ENCODE measurements at places on chromosomes 5 and 9.
A peak's percentile ranks its signal among the peaks of the same experiment; 100 is the strongest.

- DNase-seq = no peak
Measured at GRCh38 chr5:176379881-176380280, 8.5 kb downstream of the NOP16 start.

DNA sequence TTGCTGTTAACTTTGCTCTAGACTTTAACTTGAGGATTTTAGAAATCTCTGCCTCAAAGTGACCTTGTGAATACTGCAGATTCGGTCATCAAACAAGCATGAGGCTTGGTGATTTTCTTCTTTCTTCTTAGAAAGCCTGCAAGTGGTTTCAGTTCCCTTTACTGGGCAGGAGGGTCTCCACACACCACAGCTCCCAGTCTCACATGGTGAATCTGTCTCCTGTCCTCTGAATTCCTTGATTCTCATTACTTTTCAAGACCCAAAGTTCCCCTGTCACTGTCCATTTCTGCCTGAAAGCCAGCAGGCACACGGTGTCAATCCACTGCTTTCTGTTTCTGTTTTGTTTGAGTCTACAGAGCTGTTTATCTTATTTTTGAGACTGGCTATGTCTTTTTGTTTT is 14.1 kb downstream of the HSPB3 start:
- DNase-seq = no peak

- DNase-seq = no peak
Measured at GRCh38 chr9:21392270-21392669, 7.1 kb upstream of the IFNA2 start.

DNA sequence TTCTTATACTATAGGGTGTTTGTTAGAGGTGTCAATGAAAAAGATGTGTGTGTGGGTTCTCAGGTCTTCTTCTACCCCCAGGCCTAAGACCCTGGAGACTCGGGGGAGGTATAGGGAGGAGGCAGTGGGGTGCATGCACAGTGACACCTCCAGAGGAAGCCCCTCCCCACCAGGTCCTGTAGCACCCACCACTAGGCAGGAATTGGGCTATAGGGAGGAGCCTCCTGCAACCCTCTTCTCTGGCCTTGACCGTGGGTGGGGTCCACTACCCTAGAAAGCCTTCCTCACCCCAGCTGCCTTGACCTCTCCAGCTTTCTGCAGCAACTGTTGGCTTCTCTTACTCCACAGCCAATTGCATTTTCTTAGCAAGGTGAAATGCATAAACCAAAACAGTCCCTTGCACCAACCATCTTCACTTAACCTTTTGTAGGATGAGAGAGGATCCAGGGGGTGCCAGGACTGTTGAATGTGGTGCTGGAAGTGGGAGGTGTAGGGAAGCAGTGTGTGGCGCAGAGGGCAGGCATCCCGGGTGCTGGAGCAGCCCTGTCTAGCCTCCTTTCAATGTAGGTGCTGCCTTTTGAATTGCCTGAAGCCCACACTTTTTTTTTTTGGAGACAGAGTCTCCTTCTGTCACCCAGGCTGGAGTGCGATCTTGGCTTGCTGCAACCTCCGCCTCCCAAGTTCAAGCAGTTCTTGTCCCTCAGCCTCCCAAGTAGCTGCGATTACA is 128.5 kb downstream of the RGS3 start:
- DNase-seq = no peak

DNA sequence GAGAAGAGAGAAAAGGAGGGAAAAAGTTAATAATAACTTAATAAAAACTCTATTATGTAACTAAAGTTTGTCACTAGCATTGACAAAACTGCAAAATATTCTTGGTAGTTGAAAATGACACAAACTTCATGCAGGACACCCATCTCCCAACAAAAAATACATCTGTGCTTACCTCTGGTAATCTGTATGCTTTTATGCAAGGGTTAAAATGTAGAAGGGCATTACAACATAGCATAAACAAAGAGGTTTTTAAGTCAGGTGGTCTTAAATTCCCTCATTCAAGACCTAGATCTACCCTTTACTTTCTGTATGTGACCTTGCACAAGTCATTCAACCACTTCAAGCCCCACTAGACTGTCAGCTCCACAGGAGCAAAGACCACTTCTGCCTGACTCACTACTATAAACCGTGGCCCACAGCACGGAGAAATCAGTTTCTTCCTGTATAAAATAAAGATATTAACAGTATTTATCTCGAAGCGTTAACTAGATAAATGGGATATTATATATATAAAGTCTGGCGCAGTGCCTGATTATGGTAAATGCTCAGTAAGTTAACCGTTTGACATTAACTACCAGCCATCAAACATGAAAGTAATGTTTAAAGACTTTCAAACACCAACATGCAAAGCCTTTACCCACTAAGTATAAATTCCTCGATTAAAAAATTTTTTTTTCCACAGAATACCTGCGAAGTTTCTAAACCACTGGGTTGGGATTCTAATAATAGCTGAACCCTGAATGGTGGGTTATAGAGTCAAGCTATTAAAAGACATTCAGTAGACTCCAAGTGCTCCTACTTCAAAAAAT is 2.0 kb downstream of the FBXL17 start:
- no peak for DNase-seq

DNA sequence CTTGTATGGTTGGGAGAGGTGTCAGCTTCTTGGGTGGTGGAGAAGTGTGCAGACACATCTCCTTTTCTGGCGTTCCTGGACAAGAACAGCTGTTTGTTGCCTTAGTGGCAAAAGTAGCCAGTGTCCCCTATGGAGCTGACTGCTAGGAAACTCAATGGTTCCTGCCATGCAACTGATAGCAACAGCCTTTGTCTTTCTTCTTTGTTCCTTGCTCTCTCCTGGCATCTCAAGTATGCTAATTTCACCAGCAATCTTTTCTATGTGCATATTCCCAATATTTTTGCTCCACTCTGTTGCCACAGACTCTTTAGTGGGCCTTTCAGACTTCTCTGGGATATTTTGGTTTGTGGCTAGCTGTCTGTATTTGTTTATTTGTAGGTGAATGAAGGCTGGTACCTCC is 36.7 kb downstream of the FBXO4 start:
- no peak for DNase-seq

DNA sequence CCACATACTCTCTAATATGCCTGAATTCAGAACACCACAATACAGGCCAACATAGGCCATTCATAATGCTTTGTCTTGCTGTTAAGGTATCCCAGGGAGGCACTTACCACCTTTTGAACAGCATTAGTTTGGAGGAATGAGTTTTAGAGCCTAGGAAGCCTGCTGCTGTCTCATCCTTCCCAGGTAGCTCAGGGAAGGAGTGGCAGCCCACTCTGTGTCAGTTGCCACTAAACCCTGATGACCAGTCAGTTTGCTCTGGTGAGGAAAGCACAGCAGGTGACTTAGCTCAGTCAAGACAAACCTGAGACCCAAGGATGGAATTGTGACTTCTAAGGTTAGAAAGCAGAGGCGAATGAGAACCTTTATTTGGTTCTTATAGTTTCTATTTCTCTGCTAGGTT is 337.4 kb upstream of the ATP10B start:
- no peak for DNase-seq

DNA sequence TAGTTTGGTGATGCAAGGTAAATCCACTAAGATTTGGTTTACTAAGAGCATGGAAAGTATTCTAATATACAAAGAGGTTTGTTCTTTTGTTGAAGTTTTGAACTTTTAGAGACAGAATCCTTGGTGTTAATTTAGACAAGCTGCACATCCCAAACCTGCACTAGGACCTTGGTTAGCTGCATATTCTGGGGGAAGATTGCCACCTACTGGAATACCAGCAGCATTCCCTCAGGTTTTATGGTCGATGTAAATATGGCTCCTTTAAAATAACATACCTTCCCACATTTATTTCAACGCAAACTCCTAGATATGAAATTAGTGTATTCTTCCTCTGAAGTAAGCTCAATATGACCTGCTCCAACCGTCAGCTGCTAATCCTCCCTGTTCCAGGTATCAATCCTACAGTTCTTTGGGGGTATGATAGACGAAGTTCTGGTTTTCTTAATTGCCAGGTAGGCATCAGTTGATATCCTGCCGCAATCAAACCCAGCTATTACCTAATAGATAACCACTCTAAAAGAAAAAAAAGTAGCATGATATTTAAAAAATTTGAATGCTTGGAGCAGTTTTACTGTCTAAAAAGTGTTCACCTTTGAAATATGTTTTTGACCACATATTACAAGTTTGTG is 624.1 kb downstream of the ISL1 start:
- peak; percentile 3 for DNase-seq
